ENCODE measurements at places on chromosomes 5 and 9. TPM values are rescaled to one million over a fixed set of nuclear protein-coding genes. Genes with fewer than 3 reads are reported as not detected.

DNA sequence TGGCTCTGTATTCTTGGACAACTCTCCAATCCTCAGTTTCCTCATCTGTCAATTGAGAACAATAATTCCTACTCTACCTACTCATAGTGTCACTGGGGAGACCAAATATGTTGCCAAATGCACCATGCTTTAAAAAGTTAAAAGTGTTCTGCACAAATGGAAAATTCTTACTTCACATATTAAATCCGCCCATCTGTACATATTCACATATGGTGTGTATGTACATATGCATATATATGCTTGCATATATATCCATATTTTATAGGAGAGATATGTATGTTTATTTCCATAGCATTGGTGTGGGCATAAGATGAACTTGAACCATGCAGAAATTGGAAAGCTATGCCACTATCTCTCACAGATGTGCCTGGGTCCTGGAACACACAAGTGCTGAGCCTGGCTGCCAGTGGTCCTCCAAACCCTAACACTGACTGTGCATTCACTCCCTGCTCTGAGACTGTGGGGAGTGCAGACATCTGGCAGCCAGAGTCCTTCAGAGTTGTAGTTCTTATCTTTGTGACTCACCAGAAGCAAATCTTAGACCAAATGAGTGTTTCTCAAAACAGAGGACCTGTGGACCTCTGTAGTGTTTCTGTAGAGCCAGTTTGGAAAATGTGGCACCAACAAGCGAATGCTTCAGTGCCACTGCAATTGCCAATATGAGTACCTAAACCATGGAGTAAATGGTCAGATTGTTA is 168.7 kb downstream of the GRIA1 start:
- H3K4me1 ChIP-seq = peaks cover 56% of the 10 kb centered on the region
- H3K4me3 ChIP-seq = peak overlapping the region; percentile 2

- no peak overlapping the region for H3K27ac ChIP-seq
- no peak overlapping the region for H3K4me3 ChIP-seq
- no peaks in the 10 kb centered on the region for H3K27me3 ChIP-seq
- no peaks in the 10 kb centered on the region for H3K36me3 ChIP-seq
- no peak for DNase-seq
- no peaks in the 10 kb centered on the region for H3K4me1 ChIP-seq
These were observed 14.4 kb downstream of the SIT1 start for GRCh38 chr9:35636135-35636876.

DNA sequence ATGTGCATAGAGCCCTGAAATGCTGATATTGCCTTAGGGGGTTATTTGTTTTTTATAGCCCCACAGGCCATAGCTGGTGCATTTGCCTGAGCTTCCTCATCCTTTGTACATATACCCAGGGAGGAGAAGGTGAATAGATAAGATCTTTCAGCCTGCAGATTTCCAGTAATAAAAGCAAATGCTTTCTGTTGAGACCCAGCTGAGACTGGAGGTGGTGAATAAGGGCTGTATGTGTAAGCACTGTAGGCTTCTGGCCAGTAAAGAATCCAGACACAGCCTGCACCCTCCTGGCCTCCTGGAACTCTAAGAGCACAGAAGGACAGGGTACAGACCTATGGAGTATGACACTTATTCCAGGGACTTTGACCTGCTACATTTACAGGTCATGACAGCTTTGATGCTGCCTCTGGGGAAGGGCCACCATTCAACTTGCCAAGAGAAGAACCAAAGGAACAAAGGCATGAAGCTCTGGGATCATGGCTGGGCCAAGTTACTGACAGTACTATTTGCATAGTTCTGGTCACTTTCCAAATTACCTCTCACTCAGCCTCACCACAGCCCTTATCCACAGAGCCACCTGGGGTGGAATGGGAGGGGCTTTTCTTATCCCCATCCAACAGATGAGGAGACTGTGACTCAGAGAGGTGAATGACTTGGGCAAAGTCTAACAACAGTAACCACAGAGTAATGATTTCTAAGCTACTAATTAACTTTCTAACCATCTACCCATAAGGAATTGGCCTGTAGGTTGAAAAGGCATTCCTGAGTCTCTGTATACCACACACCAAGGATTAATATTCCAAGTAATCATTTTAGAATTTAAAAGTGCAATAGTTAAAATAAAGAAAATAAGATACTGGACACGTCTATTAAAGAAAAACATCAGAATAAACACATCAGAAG is 604.5 kb upstream of the KLF4 start:
- no peaks in the 10 kb centered on the region for H3K4me1 ChIP-seq
- no peak overlapping the region for H3K27ac ChIP-seq
- DNase-seq = no peak

DNA sequence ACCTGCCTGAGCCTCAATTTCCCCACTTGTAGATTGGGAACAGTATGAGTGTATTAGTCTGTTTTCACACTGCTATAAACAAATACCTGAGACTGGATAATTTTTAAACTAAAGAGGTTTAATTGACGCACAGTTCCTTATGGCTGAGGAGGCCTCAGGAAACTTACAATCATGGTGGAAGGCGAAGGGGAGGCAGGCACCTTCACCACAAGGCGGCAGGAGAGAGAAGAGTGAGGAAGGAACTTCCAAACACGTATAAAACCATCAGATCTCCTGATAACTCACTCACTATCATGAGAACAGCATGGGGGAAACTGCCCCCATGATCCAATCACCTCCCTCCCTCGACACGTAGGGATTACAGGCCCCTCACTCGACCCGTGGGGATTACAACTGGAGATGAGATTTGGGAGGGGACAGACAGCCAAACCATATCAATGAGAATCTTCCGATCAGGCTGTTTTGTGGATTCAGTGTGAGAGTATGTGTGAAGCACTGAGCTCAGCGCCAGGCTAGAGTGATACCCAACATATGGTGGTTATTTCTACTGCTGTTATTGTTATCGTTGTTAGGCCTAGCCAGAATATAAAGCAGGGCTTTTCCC is 14.6 kb upstream of the LMX1B start:
- peak; percentile 55 for DNase-seq
- H3K36me3 ChIP-seq = no peaks in the 10 kb centered on the region
- H3K27me3 ChIP-seq = peaks cover 44% of the 10 kb centered on the region
- H3K4me1 ChIP-seq = no peaks in the 10 kb centered on the region

DNA sequence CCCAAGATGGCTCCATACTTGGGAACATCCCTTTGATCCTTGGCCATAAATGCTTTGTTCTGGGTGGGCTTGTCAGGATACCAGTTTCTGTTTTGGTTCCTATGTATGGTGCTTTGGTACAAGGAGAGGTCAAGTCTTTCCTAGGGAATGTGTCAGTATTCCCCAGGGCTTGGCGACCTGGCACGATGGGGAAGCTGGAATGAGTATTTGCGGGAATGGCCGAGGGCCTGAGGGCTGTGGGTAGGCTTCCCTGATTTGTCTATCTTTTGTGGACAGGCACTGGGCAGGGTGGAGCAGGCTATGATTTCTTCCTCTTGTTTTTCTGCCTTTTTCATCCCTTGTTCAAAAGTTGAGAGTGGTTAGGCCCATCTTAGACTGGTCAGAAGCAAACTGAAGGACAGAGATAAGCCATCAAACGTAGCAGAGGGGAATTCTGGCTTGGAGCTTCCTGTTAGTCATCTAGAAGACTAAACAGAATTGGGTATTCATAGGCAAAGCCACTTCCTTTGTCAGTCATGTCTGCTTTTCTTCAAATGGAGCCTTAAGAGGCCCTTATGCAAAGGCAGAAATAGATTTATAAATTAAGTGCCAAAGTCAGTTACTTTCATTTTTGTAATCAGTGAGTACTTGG is 13.7 kb downstream of the DOCK2 start:
- DNase-seq = no peak
- H3K4me1 ChIP-seq = peaks cover 7% of the 10 kb centered on the region
- no peak overlapping the region for H3K27ac ChIP-seq
- no peaks in the 10 kb centered on the region for H3K36me3 ChIP-seq
- no peak overlapping the region for H3K4me3 ChIP-seq

DNA sequence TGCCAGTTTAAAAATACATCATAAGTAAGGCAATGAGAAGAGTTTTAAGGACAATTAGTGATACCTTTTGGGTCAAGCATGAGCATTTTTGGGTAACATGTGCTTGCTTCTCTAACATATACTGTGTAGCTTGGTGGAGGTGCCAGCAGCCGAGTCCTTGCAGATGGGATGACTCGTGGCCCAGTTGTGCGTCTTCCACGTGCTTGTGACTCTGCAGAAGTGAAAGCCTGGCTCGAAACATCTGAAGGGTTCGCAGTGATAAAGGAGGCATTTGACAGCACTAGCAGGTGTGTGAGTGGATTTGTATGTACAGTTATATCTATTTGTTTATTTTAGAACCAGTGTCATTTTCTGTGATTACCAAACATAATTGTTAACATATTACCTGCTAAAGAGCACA is 18.2 kb downstream of the HMGCR start:
- peaks cover 78% of the 10 kb centered on the region for H3K36me3 ChIP-seq
- no peak overlapping the region for H3K27ac ChIP-seq
- H3K4me3 ChIP-seq = no peak overlapping the region
- H3K27me3 ChIP-seq = no peaks in the 10 kb centered on the region
- no peak for DNase-seq

DNA sequence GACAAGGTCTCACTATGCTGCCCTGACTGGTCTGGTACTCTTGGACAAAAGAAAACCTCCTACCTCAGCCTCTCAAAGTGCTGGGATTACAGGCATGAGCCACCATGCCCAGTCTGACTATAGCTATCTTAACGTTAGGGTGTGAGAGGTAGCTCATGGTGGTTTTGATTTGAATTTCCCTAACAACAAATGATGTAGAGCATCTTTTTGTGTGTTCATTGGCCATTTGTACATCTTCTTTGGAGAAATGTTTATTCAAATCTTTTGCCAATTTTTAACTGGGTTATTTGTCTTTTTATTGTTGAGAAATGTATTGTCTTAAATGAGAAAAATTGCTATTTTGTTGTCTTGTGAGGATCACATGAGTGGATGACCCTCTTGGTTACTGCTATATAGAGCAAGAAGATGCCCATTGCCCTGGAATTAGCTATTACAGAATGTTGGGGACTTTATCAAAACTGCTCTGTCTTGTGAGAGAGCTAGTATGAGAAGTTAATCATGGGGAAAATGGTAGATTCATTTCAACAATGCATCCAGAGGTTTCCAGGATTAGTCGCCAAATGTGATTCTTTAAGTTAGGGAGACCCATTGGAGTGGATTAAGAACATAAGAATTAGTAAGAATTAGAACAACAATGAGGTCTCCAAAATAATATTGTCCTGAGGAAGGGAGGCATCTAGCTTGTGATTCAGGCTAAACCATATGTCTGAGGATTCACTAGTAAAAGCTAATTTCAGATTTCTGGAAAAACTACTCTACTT is 124.3 kb upstream of the MOCS2 start:
- no peak overlapping the region for H3K4me3 ChIP-seq

DNA sequence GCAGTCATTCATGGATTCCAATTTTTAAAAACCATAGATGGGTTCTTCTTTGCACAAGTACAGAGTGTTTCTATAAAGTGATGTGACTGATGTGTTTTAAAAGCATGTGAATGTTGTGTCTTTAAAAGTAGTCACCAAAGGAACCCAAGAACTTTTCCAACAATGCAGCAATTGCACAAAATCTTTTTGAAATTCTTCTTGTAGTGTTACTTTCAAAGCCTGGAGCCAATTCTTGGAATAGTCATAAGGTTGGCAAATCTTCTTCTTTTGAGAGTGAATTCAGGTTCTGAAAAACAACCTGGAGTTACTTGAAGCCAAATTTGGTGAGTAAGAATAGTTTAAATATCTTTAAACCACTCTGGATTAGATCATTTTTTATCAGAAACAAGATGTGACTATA is 10.5 kb downstream of the GRAMD2B start:
- H3K27me3 ChIP-seq = no peaks in the 10 kb centered on the region
- no peaks in the 10 kb centered on the region for H3K36me3 ChIP-seq
- DNase-seq = no peak

DNA sequence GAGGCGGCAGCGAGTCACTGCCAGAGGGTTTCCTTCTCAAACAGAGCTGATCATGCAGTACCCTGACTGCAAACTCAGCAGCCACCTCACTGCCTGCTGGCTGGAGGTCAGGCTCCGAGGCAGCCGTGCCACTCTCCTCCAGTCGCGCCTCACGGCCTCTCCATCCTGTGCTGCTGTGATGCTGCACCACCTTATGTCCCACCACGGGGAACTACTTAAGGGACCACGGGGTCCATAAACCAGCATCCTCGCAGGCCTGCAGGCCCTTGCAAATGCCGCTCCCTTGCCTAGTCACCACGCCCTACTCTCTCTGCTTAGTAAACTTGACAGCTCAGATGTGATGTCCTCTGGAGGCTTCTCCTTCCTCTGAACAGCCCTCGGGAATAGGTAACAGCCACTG is 99.2 kb downstream of the CRB2 start:
- H3K27ac ChIP-seq = no peak overlapping the region
- peaks cover 44% of the 10 kb centered on the region for H3K4me1 ChIP-seq
- H3K27me3 ChIP-seq = no peaks in the 10 kb centered on the region
- no peaks in the 10 kb centered on the region for H3K36me3 ChIP-seq

- H3K4me1 ChIP-seq = no peaks in the 10 kb centered on the region
- no peak overlapping the region for H3K27ac ChIP-seq
- no peak overlapping the region for H3K4me3 ChIP-seq
- H3K36me3 ChIP-seq = no peaks in the 10 kb centered on the region
- H3K27me3 ChIP-seq = no peaks in the 10 kb centered on the region
These were observed 550.1 kb downstream of the LRRC70 start for GRCh38 chr5:63128761-63129160.

GRCh38 chr5:140165101-140165922 is 9.7 kb upstream of the CYSTM1 start:
- H3K4me1 ChIP-seq = no peaks in the 10 kb centered on the region
- H3K27ac ChIP-seq = no peak overlapping the region
- H3K27me3 ChIP-seq = no peaks in the 10 kb centered on the region
- no peaks in the 10 kb centered on the region for H3K36me3 ChIP-seq
- H3K4me3 ChIP-seq = no peak overlapping the region

GRCh38 chr5:73637565-73637964 is 11.6 kb downstream of the ARHGEF28 start:
- H3K4me3 ChIP-seq = no peak overlapping the region
- H3K4me1 ChIP-seq = peaks cover 33% of the 10 kb centered on the region

- no peak overlapping the region for H3K4me3 ChIP-seq
- DNase-seq = no peak
- no peaks in the 10 kb centered on the region for H3K4me1 ChIP-seq
These were observed 30.4 kb upstream of the SLC2A8 start for GRCh38 chr9:127366594-127366993.

DNA sequence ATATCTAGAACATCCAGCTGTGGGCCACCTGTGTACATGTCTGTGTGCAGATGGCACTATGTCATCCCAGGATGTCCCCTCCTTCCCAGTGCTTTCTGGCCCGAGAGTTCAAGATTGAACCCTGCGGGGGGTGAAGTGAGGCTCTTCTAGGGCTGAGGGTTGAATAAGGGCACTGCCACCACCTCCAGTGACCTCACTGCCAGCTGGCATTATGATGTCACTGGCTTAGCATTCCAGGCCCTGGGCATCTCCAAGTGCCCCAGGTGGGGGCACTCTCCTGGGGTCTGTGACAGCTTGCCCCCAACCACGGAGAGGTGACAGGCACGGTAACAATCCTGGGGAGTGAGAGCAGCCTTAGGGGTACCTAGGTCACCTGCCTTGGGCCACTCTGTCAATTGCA is 27.1 kb downstream of the CXXC5 start:
- H3K4me1 ChIP-seq = peaks cover 40% of the 10 kb centered on the region
- no peak for DNase-seq
- H3K27me3 ChIP-seq = no peaks in the 10 kb centered on the region
- H3K4me3 ChIP-seq = no peak overlapping the region

Gene CDH12
- not detected for total RNA-seq

Gene TAS2R1
- not detected for total RNA-seq

Gene PAPPA
- total RNA-seq = 0.65 TPM
